Erythroblast (primary cell): ENCODE measurements at places on chromosomes 6 and 20.

DNA sequence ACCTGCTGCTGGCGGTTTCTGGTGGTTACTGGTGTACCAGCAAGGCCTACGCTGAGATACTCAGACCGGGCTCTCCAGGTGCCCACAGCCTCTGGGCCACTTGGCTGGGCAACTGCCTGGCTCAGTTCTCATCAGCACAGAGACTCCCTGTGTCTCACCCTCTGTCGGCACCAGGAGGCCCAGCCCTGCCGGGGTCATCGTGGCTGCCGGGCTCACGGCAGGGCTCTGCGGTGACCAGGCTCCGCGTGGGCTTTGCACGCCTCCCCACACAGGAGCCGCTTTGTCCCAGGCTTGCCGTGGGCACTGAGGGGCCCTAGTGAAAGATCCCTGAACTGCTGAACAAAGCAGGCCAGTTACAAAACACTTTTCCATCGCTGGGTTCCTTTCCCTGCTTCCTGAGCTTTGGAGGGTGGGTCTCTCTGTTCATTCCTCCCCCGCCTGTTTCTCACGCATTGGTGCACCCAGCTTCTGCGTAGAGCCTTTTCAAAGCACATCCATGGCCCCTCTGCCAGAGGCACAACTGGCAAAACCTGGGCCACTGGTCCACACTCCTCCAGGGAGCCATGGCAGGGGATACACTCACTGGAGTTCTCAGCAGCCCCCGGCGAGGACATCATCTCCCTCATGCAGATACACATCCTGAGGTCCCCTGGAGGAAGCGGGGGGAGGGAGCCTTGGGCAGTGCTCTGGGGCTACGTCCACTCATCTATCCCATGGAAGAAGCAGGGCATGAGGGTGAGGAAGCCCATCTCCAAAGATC, 117.0 kb downstream of the NFATC2 start:
- no peak for DNase-seq

DNA sequence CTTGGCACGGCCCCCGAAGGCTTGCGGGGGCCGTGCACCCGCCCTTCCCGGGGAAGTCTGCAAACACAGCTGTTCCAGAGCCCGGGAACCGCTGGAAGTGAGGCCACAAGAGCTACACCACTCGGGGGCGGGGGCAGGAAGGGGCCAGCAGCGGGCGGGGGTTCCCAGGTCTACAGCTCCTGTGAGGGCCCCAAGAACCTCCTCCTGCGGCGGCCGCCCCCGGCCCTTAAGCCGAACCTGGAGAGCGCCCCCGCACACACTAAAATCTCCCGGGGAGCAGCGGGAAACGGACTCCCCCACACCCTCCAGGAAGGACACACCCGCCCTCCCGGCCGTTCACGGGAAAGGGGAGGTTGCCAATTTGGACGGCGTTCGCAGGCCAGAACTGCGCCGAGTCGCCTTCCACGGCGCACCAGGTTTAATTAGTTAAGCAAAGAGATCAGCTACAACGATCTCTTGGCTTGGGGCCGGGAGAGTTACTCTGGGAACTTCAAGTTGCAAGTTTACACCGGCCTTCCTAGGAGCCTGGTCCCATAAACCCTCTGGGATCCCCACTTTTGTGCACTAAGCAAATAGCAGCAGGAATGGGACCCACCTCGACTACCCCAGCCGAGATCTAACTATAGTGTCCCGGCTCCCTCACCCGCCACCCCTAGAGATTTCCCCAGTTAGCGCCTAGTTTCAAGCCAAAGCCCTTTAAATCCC, 1.7 kb downstream of the JAG1 start:
- DNase-seq, result peak; percentile 53

GRCh38 chr6:61809004-61809595, 476.9 kb downstream of the KHDRBS2 start:
- peak; percentile 15 for DNase-seq

DNA sequence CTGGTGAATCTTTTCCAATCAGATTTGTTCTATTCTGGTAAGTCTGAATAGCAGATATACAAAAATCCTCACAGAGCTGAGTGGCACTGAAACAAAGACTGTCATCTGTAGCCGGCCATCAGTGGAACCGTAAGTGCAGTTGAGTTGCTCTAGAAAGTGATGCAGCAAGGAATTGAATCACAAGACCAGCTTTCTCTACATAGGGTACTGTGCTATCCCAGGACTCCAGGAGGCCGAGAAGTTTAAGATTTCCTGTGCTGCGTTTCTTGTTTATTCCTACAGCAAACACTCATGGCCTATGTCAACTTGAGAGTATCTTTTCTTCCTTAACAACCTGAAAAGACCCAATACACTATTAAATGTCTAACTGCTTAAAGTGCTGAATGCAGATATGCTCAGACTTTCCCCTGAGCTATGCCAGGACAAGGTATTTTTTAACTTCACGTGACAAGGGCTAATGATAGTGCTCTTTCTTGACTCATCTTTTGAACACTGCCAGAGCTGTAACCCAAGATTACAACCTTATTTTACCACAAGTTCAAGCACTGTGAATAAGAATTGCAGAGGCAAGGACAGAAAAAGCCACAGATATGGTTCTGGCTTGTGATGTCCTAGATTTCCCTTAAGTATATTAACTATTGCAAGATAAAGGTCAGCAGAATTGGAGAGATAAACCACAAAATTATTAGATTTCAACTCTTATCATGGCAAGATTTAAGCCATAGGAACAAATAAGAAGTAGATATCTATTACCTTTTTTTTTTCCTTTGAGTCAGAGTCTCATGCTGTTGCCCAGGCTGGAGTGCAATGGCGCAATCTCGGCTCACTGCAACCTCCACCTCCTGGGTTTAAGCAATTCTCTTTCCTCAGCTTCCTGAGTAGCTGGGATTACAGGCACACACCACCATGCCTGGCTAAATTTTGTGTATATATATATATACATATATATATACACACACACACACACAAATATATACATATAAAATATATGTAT, 71.6 kb downstream of the GJA1 start:
- no peak for DNase-seq

GRCh38 chr6:37171201-37171969, 1.4 kb downstream of the PIM1 start:
- peak; percentile 84 for DNase-seq

GRCh38 chr6:22322103-22323030, 25.5 kb upstream of the PRL start:
- DNase-seq, result no peak

GRCh38 chr20:2234598-2235191, 61.1 kb upstream of the TGM3 start:
- no peak for DNase-seq

GRCh38 chr6:26235302-26235670, 129.7 kb upstream of the BTN3A2 start:
- peak; percentile 70 for DNase-seq

DNA sequence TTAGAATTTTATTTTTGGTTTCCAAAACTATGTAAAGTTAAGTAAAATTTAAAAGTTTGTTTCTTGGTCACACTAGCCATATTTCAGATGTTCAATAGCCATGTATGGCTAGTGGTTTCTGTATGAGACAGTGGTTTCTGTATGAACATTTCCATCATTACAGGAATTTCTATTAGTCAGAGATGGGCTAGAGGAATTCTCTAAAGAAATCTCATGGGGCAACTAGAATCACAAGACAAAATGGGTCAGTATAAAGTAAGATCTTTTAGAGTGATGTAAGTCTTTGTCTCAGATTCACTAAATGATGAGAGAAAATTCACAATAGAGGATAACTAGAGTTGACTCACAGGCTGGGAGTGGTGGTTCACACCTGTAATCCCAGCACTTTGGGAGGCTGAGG, 149.0 kb downstream of the FUT9 start:
- no peak for DNase-seq

- DNase-seq, result no peak
These were observed 362.1 kb downstream of the NRN1 start for GRCh38 chr6:5644523-5645185.

DNA sequence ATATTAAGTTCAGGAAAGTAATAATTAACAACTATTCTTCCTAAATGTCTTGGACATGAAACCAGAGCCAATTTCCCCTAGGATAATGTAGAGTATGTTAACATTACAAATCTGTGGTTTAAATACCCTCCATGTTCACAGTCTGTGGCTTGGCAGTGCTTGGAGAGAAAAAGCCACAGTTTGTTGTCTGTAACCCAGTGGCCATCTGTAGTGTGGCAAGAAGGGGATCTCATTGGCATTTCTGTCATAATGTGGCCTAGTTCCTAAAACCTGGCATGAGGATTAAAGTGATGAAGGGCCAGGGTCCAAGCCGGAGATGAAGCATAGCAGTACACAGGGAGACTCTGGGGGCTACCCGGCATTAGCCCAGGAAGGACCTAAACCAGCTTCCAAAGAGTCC, 31.2 kb downstream of the SYNE1 start:
- DNase-seq, result no peak

DNA sequence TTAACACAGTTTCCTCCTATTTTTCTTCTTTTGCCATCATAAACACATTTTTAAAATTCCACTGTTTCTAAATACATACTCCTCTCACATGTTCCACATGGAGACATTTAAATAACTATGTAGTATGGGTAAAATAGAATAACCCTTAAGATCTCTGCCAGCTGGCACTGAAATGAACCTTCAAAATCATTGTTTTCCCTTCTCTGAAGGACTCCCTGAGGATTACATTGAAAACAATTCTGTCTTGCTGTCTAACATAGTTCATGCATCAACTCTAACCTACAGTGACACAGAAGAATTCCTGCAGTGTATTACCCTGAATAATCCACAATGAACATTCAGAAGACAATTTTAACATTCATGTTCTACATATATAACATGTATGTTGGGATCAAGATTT, 1361.8 kb upstream of the CITED2 start:
- DNase-seq, result no peak

DNA sequence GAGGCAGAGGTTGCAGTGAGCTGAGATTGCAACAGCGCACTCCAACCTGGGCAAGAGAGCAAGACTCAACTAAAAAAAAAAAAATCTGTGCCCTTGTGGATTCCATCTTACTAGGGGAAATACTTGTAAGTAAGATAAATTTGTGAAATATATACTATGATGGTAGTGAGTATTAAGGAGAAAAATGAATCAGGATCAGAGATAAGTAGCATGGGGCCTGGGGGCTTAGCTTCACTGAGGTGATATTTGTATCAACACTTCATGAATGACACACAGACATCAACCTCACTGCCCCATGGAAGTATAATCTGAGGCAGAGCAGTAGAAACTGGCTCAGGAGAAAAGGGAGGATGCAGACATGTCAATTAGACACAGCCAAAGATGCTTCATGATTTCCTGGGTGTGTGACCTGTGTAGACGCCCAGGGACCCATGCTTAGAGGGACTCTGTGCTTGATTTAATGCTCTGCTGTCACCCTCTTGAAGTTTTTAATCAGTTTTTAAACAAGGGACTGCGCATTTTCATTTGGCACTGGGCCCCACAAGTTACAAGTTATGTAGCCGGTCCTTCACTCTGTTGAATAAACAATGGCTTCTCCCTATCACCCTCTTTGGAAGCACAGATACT, 41.9 kb downstream of the PCNA start:
- DNase-seq, result peak; percentile 59

DNA sequence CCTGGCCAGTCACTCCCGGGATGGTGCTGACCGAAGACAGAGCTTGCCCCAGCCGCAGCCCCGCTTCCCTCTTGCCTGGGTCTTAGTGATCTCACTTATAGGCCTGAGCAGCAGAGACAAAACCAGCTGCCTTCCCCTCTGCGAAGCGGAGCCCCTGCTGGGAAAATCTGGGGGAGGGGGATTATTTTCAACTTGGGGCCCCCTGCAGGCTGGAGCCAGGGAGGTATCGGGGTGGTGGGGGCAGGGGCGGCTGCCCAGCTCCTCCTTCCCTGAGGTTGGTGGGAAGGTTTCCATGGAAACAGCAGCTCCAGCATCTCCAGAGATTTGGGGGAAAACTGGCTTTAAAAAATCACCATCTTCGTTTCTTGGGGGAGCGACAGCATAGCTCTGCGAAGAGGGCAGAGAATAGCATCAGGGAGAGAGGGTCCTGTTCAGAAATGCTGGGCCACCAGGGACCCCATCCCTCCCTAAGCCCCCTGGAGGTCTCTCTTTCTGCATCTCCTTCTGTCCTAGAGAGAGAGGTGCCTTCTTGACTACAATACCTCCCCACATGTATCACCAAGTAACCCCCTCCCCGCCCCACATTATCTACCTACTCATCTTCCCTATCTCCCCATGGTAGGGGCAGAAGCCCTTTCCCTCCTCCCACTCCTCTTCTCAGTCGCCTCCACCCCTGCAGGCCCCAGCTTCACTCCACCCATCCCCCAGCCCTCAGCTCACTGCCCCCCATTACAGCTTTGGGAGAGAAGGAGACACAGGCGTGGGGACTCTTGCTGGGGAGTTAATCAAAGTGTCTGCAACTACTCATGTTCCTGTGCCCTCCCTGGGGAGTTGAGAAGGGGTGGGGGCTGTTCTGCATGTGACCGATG, 88.4 kb upstream of the CCDC167 start:
- no peak for DNase-seq

- DNase-seq, result no peak
These were observed 19.3 kb upstream of the APMAP start for GRCh38 chr20:25011831-25012241.

DNA sequence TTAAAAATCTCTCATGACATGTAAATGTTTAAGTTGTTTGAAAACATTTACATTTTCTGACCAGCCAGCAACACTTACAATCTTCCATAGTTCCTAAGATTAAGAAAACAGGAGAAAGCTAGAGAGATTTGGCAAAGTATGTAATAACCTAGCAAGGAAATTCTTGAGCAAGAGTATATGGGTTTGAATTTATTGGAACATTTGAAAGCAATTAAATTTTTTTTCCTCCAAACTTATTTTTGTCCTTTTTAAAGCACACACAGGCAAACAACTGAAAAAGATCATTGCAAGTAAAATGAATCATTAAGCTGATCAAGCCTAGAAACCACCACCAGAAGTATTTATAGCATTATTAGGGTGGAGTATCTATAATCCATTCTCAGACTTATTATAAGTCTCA, 20.1 kb upstream of the ZNF217 start:
- no peak for DNase-seq

DNA sequence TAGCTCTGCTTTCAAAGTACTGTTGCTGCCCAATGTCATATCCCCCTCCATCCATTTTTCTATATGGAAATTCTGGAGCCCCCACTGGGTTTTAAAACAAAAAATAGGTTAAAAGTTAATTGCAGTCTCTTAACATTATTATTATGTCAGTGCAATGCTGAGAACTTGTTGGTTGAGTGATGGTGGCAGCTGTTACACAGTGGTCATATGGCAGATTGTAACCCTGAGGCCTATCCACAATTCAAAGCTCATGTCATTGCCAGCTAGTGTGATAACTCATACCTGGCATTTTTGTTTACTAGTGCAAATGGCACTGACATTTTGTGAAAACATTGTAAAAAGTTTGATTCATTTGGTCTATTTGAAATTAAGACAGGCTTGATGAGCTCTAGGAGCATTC, 305.7 kb upstream of the FLRT3 start:
- no peak for DNase-seq

- no peak for DNase-seq
These were observed 597.4 kb upstream of the HS3ST5 start for GRCh38 chr6:114940181-114940580.

- DNase-seq, result no peak
These were observed at the start of gene DAAM2 for GRCh38 chr6:39791850-39792539. DAAM2 (plus strand) TSS chr6:39792376; CDS start chr6:39856303, 63,927 bp downstream.
